ENCODE measurements at places on chromosomes 2 and 18. TPM values are rescaled to one million over a fixed set of nuclear protein-coding genes. Genes with fewer than 3 reads are reported as not detected.

The TEKT4 gene
- not detected for polyA plus RNA-seq

The ZDBF2 gene
- 6.7 TPM for polyA plus RNA-seq

The MAP4K3 gene
- polyA plus RNA-seq, result 25.4 TPM

The VPS54 gene
- polyA plus RNA-seq, result 18.7 TPM

The OR6B2 gene
- not detected for polyA plus RNA-seq

All from ovary (tissue), 10 donors.